DMS 273 treated with DMSO at 0.1 percent for 48 hours (cell line): ENCODE measurements at places on chromosomes 11 and 22.

DNA sequence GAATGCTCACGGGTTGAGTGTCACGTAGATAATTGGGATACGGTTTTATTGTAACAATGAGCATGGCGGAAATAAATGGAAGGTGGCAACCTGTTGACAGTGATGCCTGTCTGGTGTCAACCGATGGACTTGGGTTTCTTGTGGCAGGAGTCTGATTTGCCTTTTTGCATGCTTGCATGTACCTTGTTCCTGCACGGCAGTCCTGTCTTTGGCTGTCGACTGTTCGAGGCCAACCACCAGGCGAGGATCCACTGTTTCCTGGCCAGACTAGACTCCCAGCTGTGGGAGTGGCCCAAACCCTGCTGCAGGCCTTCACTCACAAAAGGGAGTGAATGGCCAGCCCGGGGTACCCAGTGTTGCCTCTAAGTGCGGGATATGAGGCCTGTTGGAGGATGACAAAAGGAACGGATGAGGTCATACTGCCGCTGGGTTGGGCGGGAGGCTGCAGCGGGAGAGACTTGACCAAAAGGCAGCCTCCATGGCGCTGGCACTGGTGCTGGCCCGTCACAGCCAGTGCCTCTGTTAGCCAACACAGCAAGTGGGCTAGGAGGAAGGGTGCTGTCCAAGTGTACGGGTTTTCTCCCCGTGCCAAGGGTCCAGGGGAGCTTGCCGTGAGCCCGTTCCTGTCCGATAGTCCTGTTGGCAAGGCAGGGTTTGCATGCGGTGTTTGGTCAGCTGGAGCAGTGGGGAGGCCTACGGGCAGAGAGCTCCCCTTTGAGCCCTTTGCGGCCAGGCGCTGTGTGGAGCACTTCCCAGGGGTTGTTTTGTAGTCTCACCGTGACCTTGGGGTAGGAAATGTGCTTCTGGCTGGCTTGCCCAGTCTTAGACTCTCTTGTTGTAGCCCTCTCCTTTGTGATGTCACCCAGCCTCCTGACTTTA lies 974 bp downstream of the DGCR8 start:
- DNase-seq = no peak

- no peak for DNase-seq
These were observed 386.6 kb upstream of the NARS2 start for GRCh38 chr11:78961247-78961646.

- no peak for DNase-seq
These were observed 197.8 kb downstream of the MN1 start for GRCh38 chr22:27603800-27604144.

GRCh38 chr22:17829695-17830042 lies 55.4 kb upstream of the BID start:
- no peak for DNase-seq

DNA sequence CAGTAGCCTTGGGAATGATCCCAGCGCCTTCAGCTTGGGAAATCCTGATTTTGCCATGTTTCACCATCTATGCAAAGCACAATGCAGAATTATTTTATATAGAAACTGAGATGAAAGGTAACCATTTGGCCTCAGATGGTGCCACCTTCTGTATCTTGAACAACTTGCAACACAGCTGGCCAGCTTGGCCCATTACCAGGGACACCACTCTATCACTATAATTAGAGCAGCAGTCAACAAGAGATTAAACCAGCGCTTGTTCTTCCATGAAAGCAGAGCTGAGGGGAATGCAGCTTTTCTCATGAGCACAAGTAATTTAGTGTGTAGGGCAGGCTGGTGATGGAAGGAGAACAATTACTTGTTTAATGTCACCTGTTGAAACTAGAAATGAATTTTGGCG lies 6.7 kb upstream of the ZDHHC13 start:
- DNase-seq = no peak

GRCh38 chr22:28609921-28610320 lies 69.7 kb downstream of the TTC28 start:
- no peak for DNase-seq

- no peak for DNase-seq
These were observed 64.5 kb downstream of the AMBRA1 start for GRCh38 chr11:46529095-46529905.

GRCh38 chr11:109707411-109707810 lies 285.4 kb downstream of the C11orf87 start:
- no peak for DNase-seq
